Osteoblast (primary cell): ENCODE measurements at places on chromosomes 3 and 15.

GRCh38 chr3:48591436-48591835 lies 3.7 kb downstream of the COL7A1 start:
- peak; percentile 38 for DNase-seq

- DNase-seq, result peak; percentile 58
These were observed 939 bp upstream of the ULK3 start for GRCh38 chr15:74843891-74844299.

DNA sequence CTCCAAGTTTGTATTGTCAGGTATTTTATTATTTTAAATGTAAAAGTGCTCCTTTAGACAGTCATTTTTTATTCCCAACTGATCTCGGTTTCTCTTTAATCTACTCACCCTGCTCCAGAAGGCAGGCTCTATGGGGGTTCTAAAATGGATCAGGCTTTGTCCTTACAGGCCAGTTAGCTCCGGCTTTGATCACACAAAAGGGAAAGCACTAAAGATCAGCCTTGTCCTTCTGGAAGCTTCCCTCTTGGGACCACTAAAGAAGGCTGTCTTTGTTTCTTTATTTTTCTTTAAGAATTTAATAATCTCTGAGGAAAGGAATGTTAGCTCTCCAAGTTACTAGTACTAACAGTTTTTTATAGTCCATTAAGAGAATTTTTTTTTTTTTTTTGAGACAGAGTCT lies 560.5 kb upstream of the ZNF717 start:
- no peak for DNase-seq

- peak; percentile 80 for DNase-seq
These were observed 29.3 kb downstream of the BTD start for GRCh38 chr3:15630646-15631350.

DNA sequence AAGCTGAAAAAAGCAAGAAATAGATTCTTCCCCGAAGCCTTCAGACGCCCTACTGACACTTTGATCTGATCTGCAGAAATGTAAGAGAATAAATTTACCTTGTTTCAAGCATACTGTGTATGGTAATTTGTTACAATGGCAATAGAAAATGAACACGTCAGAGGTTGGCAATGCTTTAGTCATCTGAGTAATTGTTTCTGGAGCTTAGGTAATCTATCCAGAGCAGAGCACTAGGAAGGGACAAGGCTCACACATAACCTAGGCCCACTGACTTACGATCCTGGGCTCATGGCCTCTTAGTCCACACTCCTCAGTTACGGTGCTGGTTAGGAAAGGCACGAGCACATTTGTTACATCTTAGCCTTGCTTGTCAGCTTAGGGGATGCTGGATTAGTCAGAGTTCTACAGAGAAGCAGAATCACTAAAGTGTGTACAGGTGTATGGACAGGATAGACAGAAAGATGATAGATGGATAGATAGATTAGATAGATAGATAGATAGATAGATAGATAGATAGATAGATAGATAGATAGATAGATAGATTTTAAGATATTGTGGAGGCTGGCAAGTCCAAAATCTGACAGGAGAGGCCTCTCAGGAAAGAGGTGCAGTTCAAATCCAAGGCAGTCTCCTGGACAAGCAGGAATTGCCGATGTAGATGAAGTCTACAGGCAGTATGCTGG lies 46.8 kb upstream of the TBC1D23 start:
- DNase-seq, result no peak

DNA sequence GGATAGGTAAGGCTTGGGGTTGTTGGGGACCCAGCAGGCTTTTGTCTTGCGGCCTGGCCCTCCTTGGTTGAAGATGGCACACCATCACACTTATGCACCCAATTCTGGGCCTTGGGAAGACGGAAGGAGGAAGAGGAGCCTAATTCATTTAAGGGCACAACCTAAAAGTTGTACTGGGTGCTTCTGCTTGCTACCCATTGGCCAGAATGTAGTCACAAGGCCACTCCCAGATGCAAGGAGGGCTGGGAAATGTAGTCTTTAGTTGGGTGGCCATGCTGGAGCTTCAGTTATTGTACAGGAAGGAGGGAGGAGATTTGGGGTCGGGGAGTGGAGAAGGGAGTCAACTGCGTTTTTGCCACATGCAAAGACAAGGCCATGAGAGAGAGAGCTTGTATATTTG lies 109.2 kb downstream of the TMEM266 start:
- DNase-seq, result peak; percentile 72

GRCh38 chr3:127263586-127264231 lies 24.1 kb downstream of the PRR20G start:
- DNase-seq, result no peak

DNA sequence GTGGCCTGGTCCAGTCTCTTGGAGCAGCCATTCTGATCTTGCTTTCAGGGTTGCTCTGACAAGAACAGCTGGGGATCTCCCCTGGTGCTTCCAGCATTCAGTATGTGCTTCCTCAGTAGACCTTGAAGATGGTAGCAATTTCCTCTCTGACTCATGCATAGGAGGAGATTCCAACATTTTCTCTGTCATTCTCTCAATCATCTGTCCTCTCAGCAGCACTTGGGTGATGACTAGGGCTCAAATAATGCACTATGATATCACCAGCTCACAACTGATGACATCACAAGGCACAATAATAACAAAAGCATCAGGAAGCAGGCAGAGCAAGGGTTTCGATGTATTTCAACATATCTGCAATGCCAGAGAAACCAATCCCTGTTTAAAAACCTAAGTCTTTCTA lies 52.7 kb downstream of the NFKBIZ start:
- peak; percentile 83 for DNase-seq

DNA sequence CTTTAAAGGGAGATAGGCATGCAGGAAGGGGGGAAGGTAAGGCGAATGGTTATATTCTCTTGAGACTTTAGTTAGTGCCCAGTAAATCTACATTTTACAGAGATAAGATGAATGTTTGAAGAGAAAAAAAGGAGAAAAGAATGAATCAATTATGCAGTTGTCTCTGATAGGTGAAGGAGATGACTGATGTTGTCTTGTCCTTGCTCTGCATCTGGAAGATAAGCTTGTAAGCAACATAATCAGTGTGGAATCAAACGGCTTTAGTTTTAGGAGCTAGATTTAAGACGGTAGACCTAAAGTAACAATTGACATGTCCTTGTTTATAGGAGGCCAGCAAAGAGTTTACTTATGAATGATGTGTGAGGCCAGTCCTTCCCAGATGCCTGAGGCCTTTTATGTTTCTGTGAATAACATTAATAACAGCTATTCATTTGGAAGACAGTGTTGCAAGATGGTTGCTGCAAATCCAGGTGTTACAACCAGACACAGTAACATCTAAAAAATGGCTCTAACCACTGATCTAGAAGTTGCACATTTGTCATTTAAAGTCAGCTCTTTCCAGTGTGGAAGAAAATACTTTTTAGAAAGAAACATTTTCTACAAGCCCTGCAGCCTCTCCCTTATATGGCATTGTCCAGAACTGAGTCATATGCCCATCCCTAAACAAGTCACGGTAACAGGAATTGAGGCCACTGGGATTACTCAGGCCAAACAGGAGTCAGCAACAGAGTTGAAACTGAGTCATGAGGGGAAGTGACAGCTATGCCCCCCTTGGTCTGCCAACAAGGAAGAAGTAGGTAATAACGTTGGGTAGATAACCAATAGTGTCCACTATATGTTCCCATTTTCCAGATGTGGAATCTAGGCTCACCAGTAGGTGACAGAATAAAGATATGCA lies 77.5 kb upstream of the FBN1 start:
- DNase-seq, result peak; percentile 62

DNA sequence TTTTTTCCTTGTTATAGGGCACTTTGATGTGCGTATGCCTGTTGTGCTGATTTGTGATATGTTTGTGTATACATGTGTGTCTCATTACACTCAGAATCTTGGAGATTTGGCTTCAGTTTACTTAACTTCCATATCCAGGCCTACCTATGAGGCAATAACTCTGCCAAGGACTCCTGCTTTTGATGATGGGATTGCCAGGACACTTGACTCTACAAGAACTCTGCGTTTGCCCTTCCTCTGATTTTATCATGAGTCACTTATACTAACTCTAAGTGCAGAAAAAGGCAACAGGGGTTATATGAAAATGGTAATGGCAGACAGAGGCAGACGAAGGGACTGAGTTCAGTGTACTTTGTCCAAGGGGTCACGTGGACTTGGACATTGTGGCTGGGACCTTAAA lies 33.6 kb downstream of the MCTP2 start:
- no peak for DNase-seq

- no peak for DNase-seq
These were observed 11.7 kb downstream of the SUCLG2 start for GRCh38 chr3:67642734-67643133.

DNA sequence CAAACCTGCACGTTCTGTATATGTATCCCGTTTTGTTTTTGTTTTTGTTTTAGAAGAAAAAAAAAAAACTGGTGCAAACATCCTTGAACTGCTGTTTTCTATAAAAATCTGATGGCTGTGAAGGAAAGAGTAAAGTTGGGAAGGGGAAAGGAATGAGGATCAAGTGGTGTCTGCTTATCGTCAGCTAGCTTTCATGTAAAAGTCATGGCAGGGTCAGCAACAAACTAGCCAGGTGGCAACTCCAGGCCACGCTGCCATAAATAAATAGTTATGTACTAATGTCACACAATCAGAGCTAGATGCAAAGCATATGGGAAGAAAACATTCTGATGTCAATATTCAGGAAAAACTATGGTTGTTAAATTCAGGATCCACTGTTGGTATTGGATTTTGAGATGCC lies 2.3 kb upstream of the CDIN1 start:
- no peak for DNase-seq
